ENCODE measurements at places on chromosomes 2 and 18.

DNA sequence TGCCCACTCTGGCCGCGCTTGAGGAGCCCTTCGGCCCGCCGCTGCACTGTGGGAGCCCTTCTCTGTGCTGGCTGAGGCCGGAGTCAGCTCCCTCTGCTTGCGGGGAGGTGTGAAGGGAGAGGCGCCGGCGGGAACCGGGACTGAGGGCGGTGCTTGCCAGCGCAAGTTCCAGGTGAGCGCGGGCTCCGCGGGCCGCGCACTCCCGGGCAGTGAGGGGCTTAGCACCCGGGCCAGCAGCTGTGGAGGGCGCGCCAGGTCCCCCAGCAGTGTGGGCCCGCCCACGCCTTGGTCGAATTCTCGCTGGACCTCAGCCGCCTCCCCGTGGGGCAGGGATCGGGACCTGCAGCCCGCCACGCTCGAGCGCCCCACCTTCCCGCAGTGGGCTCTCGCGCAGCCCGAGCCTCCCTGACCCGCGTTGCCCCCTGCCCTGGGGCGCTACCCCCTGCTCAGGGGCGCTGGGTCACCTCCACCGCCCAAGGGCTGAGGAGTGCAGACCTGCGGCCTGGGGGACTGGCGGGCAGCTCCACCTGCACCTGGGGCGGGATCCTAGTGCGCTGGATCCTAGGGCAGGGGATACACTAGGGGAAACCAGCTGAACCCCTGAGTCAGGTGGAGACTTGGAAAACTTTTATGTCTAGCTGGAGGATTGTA lies 97.3 kb downstream of the CD8B2 start:
- H3K36me3 ChIP-seq: no peaks in the 10 kb centered on the region
- no peaks in the 10 kb centered on the region for H3K4me1 ChIP-seq
- no peaks in the 10 kb centered on the region for H3K27me3 ChIP-seq
- no peak for DNase-seq

- no peaks in the 10 kb centered on the region for H3K4me1 ChIP-seq
- no peak within 1 kb of the TSS for H3K27ac ChIP-seq
- H3K27me3 ChIP-seq: 0 out of 2 replicates have a peak, but pooled peaks cover 12% of the 10 kb centered on the region
- no peak for DNase-seq
Measured at GRCh38 chr2:179861416-179862067, at the start of gene ZNF385B. Gene ZNF385B (minus strand): TSS chr2:179861612.

- no peaks in the 10 kb centered on the region for H3K36me3 ChIP-seq
- no peak overlapping the region for H3K4me3 ChIP-seq
- no peak overlapping the region for H3K27ac ChIP-seq
- H3K27me3 ChIP-seq: no peaks in the 10 kb centered on the region
- no peaks in the 10 kb centered on the region for H3K4me1 ChIP-seq
Measured at GRCh38 chr2:120632796-120633646, 102.6 kb upstream of the GLI2 start.

DNA sequence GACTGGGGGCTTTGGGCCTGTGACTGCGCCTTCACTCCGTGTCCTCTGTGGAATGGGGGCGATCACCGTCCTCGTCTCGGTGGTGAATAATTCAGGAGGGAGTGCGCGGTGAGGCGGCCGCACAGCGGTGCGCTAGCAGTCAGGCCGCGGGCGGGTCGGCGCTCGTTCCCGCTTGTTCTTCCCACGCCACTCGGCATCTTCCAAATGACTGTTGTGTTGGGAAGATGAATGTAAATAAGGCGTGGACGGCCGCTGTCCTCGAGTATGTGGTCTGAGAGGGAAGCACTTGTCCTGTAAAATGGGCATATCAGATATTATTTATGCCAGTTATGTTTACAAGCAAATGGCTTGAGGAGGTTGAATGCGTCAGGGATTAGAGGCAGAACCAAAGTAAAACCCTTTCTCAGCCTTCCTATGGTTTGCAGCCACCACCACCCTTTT lies 608 bp upstream of the VPS4B start:
- H3K4me3 ChIP-seq: peak overlapping the region; percentile 94
- 0 out of 2 replicates have a peak, but pooled peaks cover 9% of the 10 kb centered on the region for H3K4me1 ChIP-seq

GRCh38 chr2:29117636-29118303 lies 2.6 kb downstream of the CLIP4 start:
- H3K27me3 ChIP-seq: no peaks in the 10 kb centered on the region
- H3K4me1 ChIP-seq: peaks cover 11% of the 10 kb centered on the region
- no peaks in the 10 kb centered on the region for H3K36me3 ChIP-seq
- no peak for DNase-seq

DNA sequence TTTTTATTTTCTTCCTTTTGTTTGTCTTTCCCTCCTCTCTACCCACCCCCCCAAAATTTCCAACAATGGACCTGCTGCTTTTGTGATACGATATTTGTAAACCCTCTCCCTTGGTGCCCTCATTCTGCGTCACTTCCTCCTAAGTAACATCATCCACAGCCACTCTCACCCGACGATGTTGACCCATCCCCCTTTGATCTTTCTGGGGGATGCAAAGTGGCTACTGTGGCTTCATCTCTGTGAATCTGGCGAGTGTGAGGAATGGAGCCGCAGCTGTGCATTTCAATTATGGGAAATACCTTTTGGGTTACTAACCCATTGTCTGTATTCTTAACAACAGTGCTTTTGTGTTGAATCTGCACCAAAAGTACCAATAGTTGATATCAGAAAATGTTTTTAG lies 19.4 kb downstream of the ANTXR1 start:
- H3K4me3 ChIP-seq: no peak overlapping the region
- no peaks in the 10 kb centered on the region for H3K36me3 ChIP-seq
- no peaks in the 10 kb centered on the region for H3K4me1 ChIP-seq
- no peak overlapping the region for H3K27ac ChIP-seq

GRCh38 chr2:45568935-45569334 lies 42.1 kb downstream of the SRBD1 start:
- DNase-seq: no peak
- peaks cover 16% of the 10 kb centered on the region for H3K4me1 ChIP-seq
- H3K4me3 ChIP-seq: peak overlapping the region; percentile 55
- no peaks in the 10 kb centered on the region for H3K36me3 ChIP-seq
- peak overlapping the region; percentile 90 for H3K27ac ChIP-seq

DNA sequence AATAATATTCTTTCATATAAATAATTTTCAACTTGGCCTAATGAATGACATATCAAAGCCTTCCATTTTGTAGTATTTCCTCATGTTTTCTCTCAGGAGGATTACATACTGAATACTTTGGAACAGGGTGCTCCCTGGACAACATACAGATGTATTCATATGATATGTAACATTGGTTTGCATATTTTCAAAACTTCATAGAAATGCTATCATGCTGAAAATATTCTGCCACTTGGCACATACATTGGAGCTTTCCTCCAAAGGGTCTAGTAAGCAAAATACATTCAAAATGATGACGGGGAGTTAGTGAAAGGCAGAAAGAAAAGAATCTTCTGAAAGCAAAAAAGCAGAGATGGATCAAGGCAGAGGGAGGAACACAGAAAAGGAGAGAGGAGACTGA lies 38.1 kb upstream of the RTN4 start:
- peaks cover 4% of the 10 kb centered on the region for H3K4me1 ChIP-seq
- no peak for DNase-seq
- H3K36me3 ChIP-seq: no peaks in the 10 kb centered on the region
- no peak overlapping the region for H3K4me3 ChIP-seq
- no peaks in the 10 kb centered on the region for H3K27me3 ChIP-seq

GRCh38 chr2:62287282-62287681 lies 91.4 kb downstream of the B3GNT2 start:
- DNase-seq: no peak
- no peaks in the 10 kb centered on the region for H3K36me3 ChIP-seq
- H3K27me3 ChIP-seq: no peaks in the 10 kb centered on the region
- peaks cover 25% of the 10 kb centered on the region for H3K4me1 ChIP-seq

- H3K4me3 ChIP-seq: no peak overlapping the region
- no peak overlapping the region for H3K27ac ChIP-seq
- H3K27me3 ChIP-seq: no peaks in the 10 kb centered on the region
- no peak for DNase-seq
- no peaks in the 10 kb centered on the region for H3K4me1 ChIP-seq
- no peaks in the 10 kb centered on the region for H3K36me3 ChIP-seq
Measured at GRCh38 chr18:5419030-5419429, 123.5 kb upstream of the ZBTB14 start.

DNA sequence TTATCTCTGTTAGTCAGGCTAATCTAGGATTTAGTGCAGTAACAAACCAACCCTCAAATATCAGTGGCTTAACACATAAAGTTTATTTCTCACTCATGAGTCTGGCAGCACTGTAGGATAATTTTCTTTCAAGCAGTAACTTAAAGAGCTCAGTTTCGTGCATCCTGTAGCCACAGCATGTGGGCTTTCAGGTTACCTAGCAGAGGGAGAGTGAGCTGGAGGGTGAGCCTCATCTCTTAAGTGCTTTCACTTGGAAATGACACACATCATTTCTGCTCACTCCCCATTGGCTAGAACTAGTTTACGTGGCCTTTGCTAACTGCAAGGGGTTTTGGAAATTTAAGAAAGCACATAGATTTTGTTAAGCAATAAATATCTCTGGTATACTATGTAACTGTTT lies 96.9 kb downstream of the KCNS3 start:
- no peaks in the 10 kb centered on the region for H3K27me3 ChIP-seq
- H3K4me1 ChIP-seq: peaks cover 19% of the 10 kb centered on the region
- H3K4me3 ChIP-seq: no peak overlapping the region
- DNase-seq: no peak
- H3K27ac ChIP-seq: no peak overlapping the region
- no peaks in the 10 kb centered on the region for H3K36me3 ChIP-seq

- no peak overlapping the region for H3K4me3 ChIP-seq
- H3K36me3 ChIP-seq: no peaks in the 10 kb centered on the region
- no peak overlapping the region for H3K27ac ChIP-seq
- DNase-seq: no peak
Measured at GRCh38 chr2:120712180-120712681, 23.4 kb upstream of the GLI2 start.

DNA sequence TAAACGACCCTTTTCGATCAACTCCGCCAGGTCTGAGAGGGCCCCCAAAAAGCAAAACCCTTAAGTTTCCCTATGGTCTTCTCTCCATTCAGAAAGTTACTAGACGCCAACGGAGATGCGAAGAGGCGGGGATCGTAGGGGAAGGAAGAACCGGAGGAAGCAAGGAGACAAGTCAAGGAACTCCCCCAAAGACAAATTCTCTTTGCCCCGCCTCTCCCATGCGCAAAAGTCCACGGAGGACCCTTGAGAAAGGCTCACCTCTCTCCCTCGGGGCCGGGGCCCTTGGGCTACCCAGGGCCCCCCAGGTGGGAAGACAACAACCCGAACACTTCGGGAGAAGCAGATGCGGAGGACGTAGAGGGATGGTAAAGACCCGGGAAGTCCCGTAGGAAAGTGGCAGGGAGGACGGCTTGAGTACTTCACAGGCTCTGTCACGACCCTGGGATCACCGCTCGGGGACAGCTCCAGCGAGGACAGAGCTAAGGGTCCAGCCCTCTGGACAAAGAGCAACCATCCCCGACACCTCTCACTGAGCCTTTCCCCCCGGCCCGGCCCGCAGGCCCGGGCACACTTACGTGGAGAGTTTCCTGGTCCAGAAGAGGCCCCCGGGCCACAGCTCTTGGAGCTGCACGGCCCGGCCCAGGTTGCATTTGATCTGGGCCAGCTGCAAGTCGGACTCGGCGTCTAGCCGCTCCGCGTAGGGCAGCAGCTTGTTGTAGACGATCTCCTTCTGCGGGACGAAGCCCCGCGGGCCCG lies 647 bp downstream of the PSME4 start:
- peak overlapping the region; percentile 68 for H3K27ac ChIP-seq
- peak overlapping the region; percentile 99 for H3K4me3 ChIP-seq
- peak; percentile 24 for DNase-seq
- peaks cover 9% of the 10 kb centered on the region for H3K4me1 ChIP-seq

DNA sequence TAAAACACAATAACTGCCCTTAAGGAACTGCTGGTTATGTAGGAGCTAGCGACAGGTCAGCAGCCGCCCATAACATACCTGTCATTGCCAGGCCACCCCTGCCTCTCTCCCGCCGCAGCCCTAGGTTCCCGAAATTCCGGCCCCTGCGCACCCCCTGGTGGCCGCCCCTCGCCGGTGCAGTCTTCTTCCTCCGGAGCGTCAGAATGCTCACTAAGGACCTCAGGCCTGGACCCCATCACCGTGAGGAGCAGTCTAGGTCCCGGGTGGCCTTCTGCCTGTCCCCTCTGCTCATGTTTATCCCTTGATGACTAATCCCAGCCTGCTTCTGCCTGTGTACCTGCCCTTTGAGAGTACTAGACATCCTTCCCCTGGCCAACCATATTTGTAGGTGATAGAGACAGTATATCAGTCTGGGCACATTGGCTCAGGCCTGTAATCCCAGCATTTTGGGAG lies 115.7 kb upstream of the SLC1A4 start:
- DNase-seq: peak; percentile 76
- H3K36me3 ChIP-seq: no peaks in the 10 kb centered on the region
- H3K4me3 ChIP-seq: peak overlapping the region; percentile 17
- H3K4me1 ChIP-seq: no peaks in the 10 kb centered on the region
- no peak overlapping the region for H3K27ac ChIP-seq
- H3K27me3 ChIP-seq: no peaks in the 10 kb centered on the region

GRCh38 chr18:49020129-49020528 lies 69.4 kb upstream of the SMAD7 start:
- H3K27me3 ChIP-seq: no peaks in the 10 kb centered on the region
- H3K36me3 ChIP-seq: no peaks in the 10 kb centered on the region
- no peak overlapping the region for H3K27ac ChIP-seq
- no peak overlapping the region for H3K4me3 ChIP-seq

DNA sequence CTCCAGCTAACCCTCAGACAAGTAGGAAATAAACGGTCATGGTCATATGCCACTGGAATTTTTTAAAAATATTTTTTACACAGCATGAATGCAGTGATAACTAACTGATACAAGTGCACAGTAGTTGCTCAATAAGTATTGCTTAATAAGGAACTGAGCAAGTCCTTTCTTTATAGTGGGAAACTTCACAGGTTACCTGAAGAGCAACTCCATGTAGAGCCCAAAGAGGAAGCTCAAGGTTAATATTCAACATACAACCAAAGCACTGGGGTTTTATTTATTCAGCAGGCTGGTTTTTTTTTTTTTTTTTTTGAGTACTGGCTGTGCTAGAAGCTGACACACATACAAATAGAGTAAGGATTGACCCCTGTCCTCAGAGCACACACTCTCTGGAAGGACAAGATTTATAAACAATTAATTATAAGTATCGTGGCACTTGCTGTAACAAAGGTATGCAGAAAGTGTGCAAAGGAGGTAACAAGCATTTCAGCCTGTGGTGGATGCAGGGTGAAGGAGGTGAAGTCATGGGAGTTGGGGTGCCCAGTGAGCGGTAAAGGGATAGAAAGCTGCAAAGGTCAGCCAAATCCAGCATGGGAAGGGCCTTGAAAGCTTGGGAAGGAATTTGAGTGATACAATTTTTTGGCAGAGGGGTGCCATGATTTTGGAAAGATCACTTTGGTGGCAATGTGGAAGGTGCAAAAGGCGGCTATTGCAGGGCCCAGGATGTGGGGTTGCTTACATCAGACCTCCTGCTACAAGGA lies 52.7 kb downstream of the ATOH8 start:
- no peaks in the 10 kb centered on the region for H3K4me1 ChIP-seq
- no peak for DNase-seq
- H3K36me3 ChIP-seq: no peaks in the 10 kb centered on the region
- H3K4me3 ChIP-seq: no peak overlapping the region
- no peak overlapping the region for H3K27ac ChIP-seq

GRCh38 chr2:202112041-202112440 lies 39.0 kb downstream of the KIAA2012 start:
- no peaks in the 10 kb centered on the region for H3K27me3 ChIP-seq
- no peak overlapping the region for H3K4me3 ChIP-seq
- no peaks in the 10 kb centered on the region for H3K36me3 ChIP-seq
- H3K4me1 ChIP-seq: no peaks in the 10 kb centered on the region
- no peak for DNase-seq

GRCh38 chr18:77601567-77601966 lies 351.9 kb downstream of the GALR1 start:
- H3K4me1 ChIP-seq: no peaks in the 10 kb centered on the region
- no peak for DNase-seq
- H3K4me3 ChIP-seq: no peak overlapping the region
- no peaks in the 10 kb centered on the region for H3K36me3 ChIP-seq

- H3K27me3 ChIP-seq: no peaks in the 10 kb centered on the region
- DNase-seq: no peak
- H3K4me1 ChIP-seq: no peaks in the 10 kb centered on the region
- H3K36me3 ChIP-seq: peaks cover 48% of the 10 kb centered on the region
- no peak overlapping the region for H3K4me3 ChIP-seq
Measured at GRCh38 chr2:181485638-181485946, 28.4 kb downstream of the ITGA4 start.

Data from MM.1S (cell line).